ENCODE measurements at places on chromosomes 6 and 20.

GRCh38 chr6:2187826-2188225, 57.6 kb downstream of the GMDS start:
- no peak for DNase-seq

DNA sequence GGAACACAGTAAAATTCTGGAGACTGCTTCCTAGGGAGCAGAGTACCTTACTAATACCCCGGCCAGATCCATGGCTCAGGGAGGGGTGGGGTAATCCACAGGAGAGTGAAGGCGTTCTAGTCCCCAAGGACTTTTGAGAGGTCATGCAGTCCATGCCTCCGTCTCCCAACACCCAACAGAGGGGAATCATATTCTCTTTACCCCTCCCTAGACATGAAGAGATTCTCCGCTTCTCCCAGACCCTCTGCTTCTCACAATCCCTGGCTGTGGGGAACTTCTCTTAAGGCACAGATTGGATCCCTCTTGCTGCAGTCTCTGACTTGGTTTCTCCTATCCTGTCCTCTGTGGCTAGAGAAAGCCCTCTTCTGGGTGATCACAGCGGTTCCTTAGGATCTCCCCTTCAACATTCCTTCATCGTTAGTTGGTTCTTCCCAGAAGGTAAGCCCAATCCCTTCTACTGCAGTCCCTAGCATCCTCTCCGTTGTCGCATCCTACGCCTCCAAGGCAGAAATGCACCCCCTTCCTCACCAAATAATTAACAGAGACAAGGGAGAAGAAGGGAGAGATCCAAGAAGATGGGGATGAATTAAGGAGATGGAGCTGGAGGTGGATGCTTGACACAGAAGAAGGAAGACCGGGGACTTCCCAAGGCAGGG, 562 bp downstream of the GGT7 start:
- DNase-seq, result no peak

- no peak for DNase-seq
Measured at GRCh38 chr6:99366852-99367251, 17.4 kb upstream of the FAXC start.

- no peak for DNase-seq
Measured at GRCh38 chr20:48380661-48381060, 447.1 kb downstream of the PREX1 start.

GRCh38 chr20:56428881-56429280, 16.8 kb downstream of the CASS4 start:
- no peak for DNase-seq

DNA sequence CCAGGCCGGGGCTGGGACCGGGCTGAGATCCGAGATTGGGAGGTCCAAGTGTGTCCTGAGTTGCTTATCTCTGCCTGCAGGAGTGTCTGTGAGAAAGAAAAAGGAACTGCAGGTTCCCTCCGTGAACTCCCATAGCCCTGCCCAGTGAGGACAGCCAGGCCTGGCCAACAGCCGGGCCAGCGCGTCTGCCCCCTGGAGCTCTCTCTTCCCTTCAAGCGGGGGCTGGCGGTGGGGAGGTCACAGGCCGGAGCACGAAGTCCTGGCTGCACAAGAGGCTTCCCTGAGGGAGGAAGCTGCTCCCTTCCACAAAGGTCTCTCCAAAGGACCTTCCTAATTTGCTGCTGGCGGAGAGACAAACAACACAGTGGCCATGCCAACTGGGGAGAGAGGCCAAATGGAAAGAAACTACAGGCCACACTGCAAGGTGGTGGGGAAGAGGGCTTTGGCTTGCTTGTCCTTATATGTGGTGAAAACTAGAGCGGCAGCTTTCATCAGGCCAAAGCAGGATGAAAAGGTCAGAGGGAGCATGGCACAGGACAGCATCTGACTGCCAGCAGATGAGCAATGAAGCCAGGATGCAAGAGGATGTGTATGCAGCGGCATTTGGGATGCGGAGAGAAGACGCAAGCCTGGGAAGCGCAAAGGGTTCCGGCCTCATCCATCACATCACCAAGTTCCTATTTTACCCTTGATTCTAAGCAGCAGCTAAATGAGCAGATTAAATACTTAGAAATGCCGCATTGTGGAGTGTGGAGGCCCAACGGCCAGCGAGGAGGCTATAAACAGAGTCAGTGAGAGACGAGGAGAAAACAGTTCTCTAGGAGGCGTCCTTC, 260.0 kb downstream of the ERMARD start:
- no peak for DNase-seq

DNA sequence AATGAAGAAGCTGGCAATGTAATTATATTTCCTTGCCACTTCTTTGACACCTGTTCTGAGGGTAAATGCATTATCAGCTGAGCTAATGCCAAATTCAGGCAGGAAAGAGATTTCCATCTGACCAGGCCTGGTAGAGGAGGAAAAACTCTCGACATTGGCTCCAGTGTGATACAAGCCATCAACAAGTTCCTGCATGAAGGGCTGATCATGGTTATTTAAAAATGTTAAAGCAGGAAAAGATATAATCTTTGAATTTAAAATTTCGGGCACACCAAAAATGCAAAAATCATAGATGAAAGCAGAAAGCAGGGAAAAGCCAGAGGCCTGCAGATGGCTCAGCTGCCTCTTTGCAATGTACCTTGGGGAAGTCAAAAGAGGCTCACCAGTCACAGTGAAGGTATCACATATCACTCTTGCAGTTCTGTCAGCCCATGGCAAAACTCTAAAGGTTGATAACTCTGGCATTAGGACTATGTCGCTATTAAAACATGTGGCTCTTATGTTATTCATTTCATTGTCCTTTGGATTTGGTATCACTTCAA, 39.1 kb downstream of the LGSN start:
- DNase-seq, result no peak

GRCh38 chr6:161356167-161356854, 82.5 kb upstream of the AGPAT4 start:
- no peak for DNase-seq

GRCh38 chr20:25135031-25135430, 53.1 kb upstream of the VSX1 start:
- DNase-seq, result no peak

DNA sequence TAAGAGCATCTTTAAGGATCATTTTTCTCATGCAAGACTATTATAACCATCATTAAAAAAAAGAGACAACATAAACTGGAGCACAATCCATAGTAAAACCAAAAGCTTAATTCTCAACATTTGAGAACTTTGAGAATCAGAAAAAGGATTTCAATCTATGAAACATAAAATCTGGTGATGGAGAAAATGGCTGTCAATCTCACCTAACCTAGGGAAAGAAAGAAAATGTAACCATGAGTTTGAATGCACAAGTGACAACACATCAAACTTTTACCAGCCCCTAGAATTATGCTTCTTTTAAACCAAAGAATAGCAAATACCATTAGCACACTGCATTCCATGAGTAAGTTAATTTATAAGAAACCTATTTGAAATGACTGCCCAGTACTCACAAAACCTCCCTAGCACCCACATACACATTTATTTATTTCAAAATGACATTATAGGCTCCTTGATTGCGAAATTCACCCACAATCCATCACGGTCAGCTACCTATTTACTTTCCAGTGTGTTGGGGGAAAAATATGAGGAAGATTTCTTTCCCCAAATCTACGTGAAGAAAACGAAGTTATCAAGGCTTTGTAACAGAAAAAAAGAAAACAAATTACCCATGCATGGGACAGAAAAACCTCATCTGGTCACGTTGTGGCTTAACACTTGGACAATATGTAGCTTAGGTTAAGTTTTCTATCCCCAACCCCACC, 828 bp downstream of the ASCC3 start:
- DNase-seq, result no peak

DNA sequence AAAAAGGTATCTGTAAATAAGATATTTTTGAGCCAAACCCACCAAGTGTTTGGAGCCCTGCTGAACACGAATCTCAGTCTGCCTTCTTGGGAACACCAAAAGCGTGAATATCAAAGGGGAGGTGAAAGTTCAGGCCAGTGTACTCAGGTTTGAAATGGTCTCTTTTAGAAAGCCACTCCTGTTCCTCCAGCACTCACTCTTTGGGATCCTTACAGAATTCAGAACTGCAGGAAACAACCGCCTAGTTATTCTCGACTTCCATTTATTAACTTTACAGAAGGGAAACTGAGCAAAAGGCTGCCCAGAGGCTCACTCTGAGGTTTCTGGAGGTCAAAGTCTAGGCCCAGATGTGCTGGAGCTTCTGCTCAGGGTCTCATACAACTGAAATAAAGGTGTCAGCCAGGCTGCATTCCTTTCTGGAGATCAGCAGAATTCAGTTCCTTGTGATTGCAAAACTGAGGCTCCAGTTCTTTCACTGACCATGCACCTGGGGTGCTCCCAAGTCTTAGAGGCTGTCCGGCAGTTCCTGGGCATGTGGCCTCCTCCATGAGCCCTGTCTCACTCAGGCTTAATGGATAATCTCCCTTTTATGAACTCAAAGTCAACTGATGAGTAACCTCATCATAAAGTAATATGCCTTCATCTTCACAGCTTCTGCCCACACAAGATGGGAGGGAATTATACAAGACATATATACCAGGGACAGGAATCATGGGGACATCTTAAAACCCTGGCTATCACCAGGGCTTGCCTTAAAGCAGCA, 65.5 kb upstream of the TNFAIP3 start:
- DNase-seq, result no peak

DNA sequence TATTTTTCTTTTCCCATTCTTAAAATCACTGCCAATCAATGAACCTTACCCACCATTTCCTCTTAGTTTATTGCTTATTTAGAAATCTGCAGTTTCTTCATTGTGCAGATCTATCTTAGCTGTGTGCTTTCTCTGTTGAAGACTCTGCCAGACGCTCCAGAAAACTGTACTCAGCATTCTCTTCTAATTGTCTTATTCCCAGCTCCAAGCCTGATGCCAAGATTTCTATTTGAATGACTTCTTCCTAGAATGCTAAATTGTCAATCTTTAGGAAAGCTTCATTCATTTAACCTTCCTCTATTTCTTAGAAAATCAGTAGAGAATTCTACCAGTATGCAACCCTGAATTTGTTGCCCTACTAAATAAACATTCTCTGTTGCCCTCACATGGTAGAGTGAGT, 308.9 kb downstream of the KHDRBS2 start:
- no peak for DNase-seq

- DNase-seq, result no peak
Measured at GRCh38 chr6:119234457-119234856, 115.1 kb downstream of the MAN1A1 start.

GRCh38 chr6:19312241-19312978, 524.8 kb upstream of the ID4 start:
- no peak for DNase-seq

GRCh38 chr20:33570743-33571142, 80.8 kb downstream of the CBFA2T2 start:
- no peak for DNase-seq

DNA sequence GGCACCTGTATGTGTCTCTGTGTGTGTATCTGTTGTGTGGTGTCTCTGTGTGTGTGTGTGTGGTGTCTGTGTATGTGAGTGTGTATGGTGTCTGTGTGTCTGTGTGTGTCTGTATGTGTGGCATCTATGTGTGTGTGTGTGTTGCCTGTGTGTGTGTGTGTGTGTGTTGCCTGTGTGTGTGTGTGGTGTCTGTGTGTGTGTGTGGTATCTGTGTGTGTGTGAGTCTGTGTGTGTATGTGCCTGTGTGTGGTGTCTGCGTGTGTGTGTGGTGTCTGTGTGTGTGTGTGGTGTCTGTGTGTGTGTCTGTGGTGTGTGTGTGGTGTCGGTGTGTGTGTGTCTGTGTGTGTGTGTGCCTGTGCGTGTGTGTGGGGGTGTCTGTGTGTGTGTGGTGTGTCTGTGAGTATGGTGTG, 31.7 kb upstream of the VEGFA start:
- no peak for DNase-seq

- DNase-seq, result no peak
Measured at GRCh38 chr20:36183155-36183944, 28.8 kb downstream of the EPB41L1 start.

- no peak for DNase-seq
Measured at GRCh38 chr20:58993332-58994248, 12.5 kb downstream of the NELFCD start.

DNA sequence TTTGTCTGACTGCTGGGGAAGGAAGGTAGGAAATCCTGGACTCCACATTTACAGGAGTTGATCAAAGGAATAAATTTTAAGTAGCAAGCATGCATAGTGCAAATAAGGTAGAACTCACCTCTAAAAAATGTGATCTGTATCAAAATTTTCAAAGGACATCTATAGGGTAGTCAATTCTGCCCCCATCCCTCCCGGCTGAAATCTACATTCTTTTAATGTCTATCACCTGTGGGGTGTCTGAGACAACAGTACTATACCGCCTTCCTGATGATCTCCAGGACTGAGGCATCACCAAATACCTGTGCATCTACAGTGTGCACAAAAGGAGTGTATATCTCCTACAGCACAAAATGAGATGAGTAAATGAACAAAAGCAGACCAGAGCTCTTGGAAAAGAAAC, 19.9 kb downstream of the CPNE1 start:
- no peak for DNase-seq

DNA sequence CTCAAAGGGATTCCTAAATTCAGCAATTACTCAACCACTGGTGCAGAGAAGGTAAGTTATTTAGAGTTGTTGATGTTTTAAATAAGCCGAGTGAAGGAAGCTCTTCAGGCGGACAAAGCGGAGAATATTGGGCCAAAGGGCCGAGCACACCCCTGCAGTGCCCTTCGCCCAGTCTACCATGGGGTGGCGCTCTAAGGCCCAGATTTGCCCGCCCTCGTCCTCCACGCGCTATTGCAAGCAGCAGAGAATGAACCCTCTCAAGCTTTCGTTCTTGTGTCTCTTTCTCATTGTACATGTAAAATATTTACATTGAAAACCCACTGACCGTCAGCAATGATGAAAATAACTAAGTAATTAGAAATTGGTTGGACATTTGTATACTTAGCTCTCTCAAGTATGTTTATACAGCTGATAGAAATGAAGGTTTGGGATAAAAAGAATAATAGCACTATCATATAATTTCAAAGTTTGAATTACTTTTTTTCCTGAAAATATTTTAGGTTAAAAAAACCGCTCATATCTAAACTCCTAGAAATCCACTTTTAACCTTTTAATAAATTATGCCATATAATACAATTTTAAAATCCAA, 195.0 kb upstream of the CEP162 start:
- DNase-seq, result no peak

DNA sequence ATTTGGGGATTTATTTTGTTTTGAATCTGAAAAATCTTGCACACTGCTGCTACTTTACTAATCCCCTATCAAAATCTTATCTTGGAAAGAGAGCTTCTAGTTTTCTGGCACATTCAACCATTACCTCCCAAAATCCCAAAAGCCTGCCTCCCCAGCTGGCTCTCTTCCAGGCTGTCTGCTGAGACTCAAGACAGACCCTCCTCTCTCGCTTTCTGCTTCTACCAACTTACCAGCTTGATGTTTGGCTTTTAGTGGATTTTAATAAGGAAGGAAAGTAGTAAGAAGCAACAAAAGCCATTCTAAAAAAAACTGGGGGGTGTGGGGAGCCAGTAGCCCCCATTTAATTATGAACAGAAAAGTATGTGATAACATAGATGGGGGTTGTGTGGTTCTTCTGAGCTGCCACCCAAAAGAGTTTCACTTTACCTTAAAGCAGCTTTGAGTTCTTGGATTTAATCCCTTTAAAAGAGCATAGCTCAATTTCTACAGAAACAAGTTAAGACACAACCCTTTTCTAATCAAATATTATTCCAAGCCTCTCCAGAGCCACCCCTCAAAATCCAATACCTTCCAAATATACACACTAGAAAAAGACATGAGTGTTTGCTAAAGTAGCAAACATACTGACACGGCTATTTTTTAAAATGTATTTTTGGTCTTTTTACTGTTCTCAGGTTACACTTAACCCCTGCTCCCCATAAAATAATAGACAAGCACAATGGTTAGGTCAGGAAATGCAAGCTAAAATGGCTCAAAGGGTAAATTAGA, 71.7 kb downstream of the ATP9A start:
- DNase-seq, result no peak

Measured in AG04449 (cell line).